ENCODE measurements at places on chromosomes 4 and X.

DNA sequence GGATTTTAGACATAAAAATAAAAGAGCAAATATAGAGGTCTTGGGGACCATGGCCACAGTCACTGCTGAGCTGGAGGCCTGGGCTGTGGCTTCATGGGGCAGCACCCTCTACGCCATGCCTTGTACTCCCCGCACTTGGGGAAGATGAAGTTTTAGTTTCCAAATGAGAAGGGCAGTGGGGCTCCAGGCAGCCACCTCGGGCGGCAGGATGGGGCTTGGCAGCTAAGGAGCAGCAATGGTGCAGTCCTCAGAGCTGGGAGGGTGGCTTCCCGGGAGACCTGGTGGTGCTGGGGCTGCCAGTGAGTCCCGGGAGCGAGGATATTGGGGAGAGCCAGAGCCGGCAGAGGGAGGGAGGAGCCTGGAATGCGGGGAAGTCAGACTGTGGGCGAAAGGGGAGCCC, 2.4 kb downstream of the CXCR3 start:
- DNase-seq = no peak

DNA sequence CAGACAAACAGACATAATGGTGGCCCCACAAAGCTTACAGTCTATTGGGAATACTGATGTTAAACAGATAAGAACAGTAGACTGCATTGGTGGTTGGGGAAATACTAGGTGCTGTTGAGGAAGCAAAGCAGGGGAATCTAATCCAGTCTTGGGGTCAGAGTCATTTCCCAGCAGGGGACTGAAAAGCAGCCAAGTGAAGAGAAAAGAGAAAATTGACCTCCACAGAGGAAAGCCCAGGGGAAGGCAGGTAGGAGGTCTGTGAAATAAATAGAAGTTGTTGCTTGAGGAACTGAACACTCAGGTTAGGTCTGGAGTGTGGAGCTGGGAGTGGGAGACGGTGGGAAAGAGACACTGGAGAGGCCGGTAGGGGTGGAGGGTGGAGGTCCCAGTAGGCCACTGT, 33.0 kb upstream of the LEF1 start:
- no peak for DNase-seq

GRCh38 chr4:109902559-109903251, 10.0 kb upstream of the EGF start:
- no peak for DNase-seq

- peak; percentile 65 for DNase-seq
Measured at GRCh38 chrX:68710870-68711576, 63.6 kb downstream of the STARD8 start.

DNA sequence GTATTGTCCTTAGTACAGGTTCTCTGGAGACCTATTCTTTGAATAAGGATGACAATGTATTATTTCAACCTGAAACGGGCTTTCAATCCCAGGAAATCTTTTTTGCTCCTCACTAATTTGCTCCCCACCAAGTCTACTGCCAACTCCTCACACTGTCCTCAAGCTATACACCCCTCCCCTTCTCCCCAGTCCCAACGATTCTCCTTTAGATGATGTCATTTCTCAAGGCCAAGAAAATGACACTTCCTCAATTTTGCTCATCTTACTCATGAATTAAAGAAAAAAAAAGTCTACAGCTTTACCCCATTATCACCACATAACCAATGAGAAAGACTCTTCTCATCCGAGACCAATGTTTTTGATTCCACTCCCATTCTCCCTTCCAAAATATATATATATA, 20.6 kb downstream of the AP1S2 start:
- no peak for DNase-seq

GRCh38 chrX:152817078-152817764, 13.3 kb downstream of the CETN2 start:
- peak; percentile 65 for DNase-seq

DNA sequence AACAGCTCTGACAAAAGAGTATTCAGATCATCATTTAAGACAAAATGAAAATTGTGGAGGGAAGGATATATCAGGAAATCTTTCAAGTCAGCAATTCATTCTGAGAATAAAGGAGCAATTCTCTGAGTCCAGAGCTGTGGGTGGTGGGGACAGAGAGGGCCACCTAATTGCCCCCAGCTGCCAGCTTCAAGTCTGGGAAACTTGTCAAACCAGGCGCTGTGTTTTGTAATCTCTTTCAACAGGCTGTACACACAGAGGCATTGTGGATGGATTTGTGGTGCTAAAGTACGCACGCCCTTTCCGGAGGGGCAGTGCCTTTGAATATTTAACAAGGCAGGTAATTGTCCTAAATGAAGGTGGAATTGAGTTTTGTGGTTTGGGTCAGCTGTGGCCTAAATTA, 591.1 kb upstream of the BOD1L1 start:
- DNase-seq = no peak

GRCh38 chrX:11010476-11010875, 100.7 kb upstream of the HCCS start:
- DNase-seq = peak; percentile 33

DNA sequence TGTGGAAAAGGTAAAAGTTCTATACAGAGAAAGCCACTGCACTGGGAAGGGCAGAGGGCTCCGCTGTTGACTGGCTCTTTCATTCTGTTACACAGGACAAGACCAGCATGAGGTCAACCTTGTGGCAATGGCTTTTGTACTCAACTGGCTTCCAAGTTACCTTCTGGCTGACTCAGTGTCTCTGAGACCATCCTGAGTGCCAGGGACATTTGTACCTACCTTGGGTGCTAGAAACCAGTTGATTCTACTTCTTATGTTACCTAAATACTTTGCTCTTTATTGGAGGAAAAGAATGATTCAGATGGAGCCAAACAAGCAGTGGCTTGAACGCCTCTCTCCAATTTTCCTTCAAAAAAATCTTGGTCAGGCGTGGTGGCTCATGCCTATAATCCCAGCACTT, 123.2 kb downstream of the RBM47 start:
- no peak for DNase-seq

GRCh38 chr4:87967193-87967592, 8.3 kb upstream of the SPP1 start:
- DNase-seq = no peak

- no peak for DNase-seq
Measured at GRCh38 chr4:153426207-153426885, 39.8 kb upstream of the TMEM131L start.

- peak; percentile 54 for DNase-seq
Measured at GRCh38 chr4:185779517-185779916, 32.5 kb downstream of the SORBS2 start.

GRCh38 chr4:74320559-74321118, 12.4 kb downstream of the EPGN start:
- peak; percentile 95 for DNase-seq

DNA sequence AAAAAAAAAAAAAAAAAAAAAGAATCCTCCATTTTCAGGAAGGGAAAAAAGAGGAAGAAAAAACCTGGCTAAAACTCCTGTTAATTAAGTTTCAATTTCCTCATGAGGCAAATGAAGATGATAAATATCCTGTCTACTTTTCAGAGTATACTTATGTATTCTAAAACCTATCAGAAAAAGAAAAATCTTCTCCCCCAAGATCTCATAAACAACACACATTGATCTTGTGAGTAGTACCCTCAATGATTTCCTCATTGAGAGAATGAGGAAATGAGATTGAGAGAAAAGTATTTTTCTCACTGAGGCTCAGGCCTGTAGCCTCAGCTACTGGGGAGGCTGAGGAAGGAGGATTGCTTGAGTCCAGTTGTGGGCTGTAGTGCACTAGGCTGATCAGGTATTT, 146.7 kb downstream of the TET2 start:
- no peak for DNase-seq

GRCh38 chrX:31057691-31058090, 14.2 kb downstream of the FTHL17 start:
- no peak for DNase-seq

DNA sequence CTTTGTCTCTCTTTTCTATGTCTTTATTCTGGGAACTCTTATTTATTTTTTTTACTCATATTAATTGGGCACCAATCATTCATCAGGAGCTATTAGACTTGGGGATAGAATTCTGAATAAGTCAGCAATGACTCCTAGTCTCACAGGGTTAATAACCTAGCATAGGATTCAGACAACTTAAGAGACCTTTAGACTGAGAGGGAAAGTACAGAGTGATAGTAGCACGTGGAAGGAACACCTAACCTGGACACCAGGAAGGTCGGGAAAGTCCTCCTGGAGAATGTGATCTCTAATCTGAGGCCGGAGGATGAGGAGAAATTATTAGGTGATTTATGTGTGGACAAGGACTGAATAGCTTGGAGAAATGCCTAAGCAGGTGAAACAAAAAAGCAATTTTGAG, 3.9 kb upstream of the SYNPO2 start:
- DNase-seq = no peak

DNA sequence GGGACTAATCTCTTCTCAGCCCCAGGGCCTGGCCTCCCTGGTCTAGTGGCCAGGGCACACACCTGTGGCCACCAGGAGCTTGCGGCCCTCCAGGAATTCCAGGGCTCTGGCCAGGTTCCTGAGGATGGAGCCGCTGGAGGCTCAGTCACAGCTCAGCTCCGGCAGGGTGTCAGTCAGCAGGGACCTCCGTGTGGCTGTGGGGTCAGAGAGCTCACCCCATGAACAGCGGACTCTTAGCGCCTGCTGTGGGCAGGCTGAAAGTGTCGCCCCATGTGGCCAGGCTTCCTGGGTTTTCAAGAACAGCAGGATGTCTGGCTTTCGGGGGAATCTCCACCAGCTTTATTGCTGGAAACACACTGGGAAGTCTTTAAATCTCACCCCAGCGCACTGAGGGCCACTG, 19.3 kb upstream of the SH3TC1 start:
- DNase-seq = no peak

- peak; percentile 55 for DNase-seq
Measured at GRCh38 chr4:149896432-149896831, 80.8 kb upstream of the IQCM start.

GRCh38 chr4:5066101-5066500, 14.8 kb downstream of the STK32B start:
- no peak for DNase-seq

- no peak for DNase-seq
Measured at GRCh38 chr4:3498901-3499510, 33.2 kb downstream of the LRPAP1 start.

- peak; percentile 58 for DNase-seq
Measured at GRCh38 chr4:53098681-53099121, 236.6 kb downstream of the RASL11B start.

DNA sequence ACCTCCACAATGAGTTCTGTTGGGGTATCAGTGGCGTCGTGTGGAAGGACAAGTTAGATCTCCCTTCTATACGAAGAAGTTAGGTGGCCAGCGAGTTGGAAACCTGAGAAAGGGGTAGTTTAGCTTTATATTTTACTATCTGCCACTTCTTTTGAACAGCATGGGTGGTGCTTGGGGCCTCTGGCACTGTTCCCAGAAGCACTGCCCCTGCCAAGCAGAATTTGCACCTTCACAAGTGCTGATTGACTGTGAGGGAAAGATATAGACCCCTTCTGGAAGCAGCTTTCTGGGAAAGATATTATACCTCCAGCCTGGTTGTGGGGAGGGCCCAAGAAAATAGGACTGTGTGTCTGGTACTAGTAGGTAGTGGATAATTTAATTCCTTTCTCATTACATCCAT, 246.9 kb downstream of the FBXO8 start:
- no peak for DNase-seq

- DNase-seq = no peak
Measured at GRCh38 chr4:152180369-152180768, 355.5 kb downstream of the FBXW7 start.

GRCh38 chr4:38560340-38560739, 103.7 kb upstream of the KLF3 start:
- no peak for DNase-seq

- DNase-seq = no peak
Measured at GRCh38 chr4:604131-604530, 21.2 kb upstream of the PDE6B start.

GRCh38 chrX:22739276-22739675, 260.5 kb upstream of the DDX53 start:
- no peak for DNase-seq

- DNase-seq = peak; percentile 1
Measured at GRCh38 chrX:103608306-103608963, 672 bp downstream of the TCEAL3 start.

- no peak for DNase-seq
Measured at GRCh38 chrX:31128855-31129254, 57.0 kb upstream of the FTHL17 start.
